WTC11 (cell line): ENCODE measurements at places on chromosomes 16 and 17. TPM values are rescaled to one million over a fixed set of nuclear protein-coding genes. Genes with fewer than 3 reads are reported as not detected.

- no peak for DNase-seq
Measured at GRCh38 chr17:8838551-8839095, 28.9 kb downstream of the PIK3R6 start.

DNA sequence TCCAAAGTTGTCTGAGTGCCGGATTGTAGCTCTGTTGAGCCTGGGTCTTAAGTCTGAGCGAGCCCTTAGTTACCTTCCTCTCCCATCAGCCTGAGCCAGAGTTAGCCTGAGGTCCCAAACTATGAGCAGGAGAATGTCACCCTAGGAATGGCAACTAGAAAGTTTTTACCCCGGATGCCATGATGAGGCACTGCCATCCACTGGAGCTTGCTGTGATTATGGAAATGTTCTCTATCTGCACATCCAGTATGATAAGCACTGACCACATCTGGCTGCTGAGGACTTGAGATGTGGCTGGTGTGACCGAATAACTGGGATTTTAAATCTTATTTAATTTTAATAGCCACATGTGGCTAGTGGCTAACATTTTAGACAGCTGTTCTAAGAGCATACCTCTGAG is 550.0 kb downstream of the CDH13 start:
- DNase-seq = no peak

DNA sequence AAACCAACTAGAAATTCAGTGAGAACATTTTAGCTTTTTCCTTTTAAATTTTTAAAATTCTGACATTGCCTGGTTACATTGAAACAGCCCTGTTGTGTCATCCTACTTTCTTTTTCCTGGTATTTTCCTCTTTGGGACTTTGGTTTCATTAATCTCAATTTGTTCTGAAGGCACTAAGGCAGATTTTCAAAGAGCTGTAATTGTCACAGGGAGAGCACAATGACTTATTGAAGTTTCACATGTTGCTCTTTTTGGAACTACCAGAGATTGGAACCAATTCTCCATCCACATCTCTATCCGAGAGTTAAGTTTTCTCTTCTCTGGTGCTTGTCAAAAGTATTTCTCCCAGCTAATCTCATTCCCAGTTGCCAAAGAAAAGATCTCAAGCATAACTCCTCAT is 144.7 kb upstream of the TBX2 start:
- DNase-seq = no peak

GRCh38 chr17:75622076-75622475 is 11.2 kb upstream of the SMIM5 start:
- DNase-seq = no peak

The PRSS36 gene
- 0.48 to 1.5 TPM (median 1.3 TPM) in 3 replicates for total RNA-seq
